ENCODE measurements at places on chromosomes 11 and 22.

GRCh38 chr11:122100037-122100755 is 15.8 kb downstream of the BLID start:
- H3K27ac ChIP-seq, result no peak overlapping the region
- peak; percentile 74 for DNase-seq
- peaks cover 41% of the 10 kb centered on the region for H3K4me1 ChIP-seq
- H3K4me3 ChIP-seq, result peak overlapping the region; percentile 58
- H3K36me3 ChIP-seq, result no peaks in the 10 kb centered on the region

DNA sequence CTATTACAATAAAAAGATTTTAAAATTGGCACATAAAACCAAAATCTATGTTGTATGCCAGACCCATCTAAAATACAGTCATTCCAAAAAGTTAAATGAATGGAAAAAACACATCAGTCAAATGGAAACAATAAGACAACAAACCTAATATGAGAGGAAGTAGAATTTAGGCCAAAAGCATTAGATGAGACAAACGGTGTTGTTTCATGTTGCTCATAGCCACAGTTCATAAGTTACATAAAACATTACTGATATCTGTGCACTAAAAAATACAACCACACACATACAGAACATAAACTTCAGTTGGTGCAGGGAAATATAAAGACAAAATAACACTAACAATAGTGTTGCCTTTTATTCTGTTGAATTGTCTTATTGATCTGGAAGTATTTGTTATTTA is 661.9 kb downstream of the CNTN5 start:
- no peaks in the 10 kb centered on the region for H3K36me3 ChIP-seq
- no peak overlapping the region for H3K4me3 ChIP-seq
- H3K27ac ChIP-seq, result no peak overlapping the region
- H3K4me1 ChIP-seq, result no peaks in the 10 kb centered on the region

- DNase-seq, result no peak
- H3K4me3 ChIP-seq, result 0 out of 2 replicates have a peak overlapping the region, but pooled peaks have one; percentile 1
- H3K27me3 ChIP-seq, result no peaks in the 10 kb centered on the region
- H3K36me3 ChIP-seq, result no peaks in the 10 kb centered on the region
- peak overlapping the region; percentile 97 for H3K27ac ChIP-seq
Observed at GRCh38 chr11:9568161-9568853, 5.2 kb upstream of the WEE1 start.

GRCh38 chr11:11947825-11948224 is 60.6 kb downstream of the DKK3 start:
- DNase-seq, result no peak
- no peak overlapping the region for H3K27ac ChIP-seq
- peaks cover 5% of the 10 kb centered on the region for H3K36me3 ChIP-seq
- H3K4me1 ChIP-seq, result no peaks in the 10 kb centered on the region
- no peaks in the 10 kb centered on the region for H3K27me3 ChIP-seq

- H3K36me3 ChIP-seq, result no peaks in the 10 kb centered on the region
- no peak overlapping the region for H3K27ac ChIP-seq
- H3K4me1 ChIP-seq, result no peaks in the 10 kb centered on the region
- DNase-seq, result no peak
Observed at GRCh38 chr22:48857202-48857805, 970.4 kb downstream of the BRD1 start.

DNA sequence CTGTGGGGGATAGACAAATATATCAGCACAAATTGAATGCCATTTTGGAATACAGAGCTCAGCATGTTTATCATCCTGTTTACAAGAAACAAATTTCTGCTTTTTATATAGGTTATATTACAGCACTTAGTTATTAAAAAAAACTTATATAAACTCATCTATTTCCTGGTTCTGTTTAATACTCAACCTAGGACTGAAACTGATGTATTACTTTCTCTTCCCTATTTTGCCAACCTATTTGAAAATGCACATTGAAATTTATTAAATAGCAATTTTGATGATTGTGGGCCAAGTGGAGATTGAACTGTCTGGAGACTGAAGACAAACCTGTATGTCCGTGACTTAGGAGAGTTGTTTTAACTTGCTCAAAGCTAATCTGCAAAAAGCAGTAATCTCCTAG is 288.3 kb upstream of the ANO3 start:
- DNase-seq, result no peak
- H3K27ac ChIP-seq, result no peak overlapping the region
- H3K27me3 ChIP-seq, result no peaks in the 10 kb centered on the region
- no peaks in the 10 kb centered on the region for H3K36me3 ChIP-seq

DNA sequence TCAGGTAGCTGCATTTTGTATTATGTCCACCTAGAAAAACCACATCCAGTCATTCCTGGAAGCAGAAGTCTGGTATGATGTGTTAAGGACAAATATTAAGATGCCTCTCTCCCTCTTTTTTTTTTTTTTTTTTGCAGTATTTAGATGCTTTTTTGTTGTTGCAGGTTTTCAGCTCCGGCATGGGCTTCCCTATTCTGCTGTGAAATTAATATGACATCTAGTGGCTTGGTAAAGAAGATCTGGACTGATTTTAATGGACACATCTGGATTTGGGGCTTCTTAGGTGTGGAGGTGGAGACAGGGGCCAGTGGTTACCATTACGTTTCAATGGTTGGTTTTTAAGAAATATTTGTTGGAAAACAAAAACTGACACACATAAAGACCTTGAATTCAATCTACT is 47.5 kb upstream of the RASSF10 start:
- DNase-seq, result no peak
- H3K36me3 ChIP-seq, result no peaks in the 10 kb centered on the region
- no peak overlapping the region for H3K4me3 ChIP-seq
- H3K27ac ChIP-seq, result no peak overlapping the region
- H3K27me3 ChIP-seq, result no peaks in the 10 kb centered on the region
- H3K4me1 ChIP-seq, result no peaks in the 10 kb centered on the region

DNA sequence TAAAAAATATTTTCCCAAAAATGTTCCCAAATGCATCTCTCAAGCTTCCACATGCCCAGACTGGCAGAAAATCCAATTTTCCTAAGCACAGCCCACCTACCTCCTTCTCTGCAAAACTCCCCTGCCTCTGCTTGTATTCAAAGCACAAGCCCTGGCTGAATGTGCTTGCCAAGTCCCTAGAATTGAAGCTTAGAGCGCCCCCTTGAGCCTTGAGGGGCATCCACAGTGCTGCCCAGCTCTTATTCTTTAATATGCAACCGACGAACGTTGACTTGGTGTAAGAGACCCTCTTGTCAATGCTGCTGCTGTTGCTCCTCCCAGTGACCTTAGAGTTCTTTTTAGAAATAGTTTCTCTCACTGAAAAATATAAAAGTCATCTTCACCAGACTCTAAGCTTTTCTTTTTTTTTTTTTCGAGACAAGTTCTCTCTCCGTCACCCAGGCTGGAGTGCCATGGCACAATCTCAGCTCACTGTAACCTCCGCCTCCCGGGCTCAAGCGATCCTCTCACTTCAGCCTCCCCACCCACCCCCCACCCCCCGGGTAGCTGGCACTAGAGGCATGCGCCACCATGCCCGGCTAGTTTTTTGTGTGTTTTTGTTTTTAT is 63.5 kb upstream of the CAPRIN1 start:
- no peak overlapping the region for H3K4me3 ChIP-seq
- no peak overlapping the region for H3K27ac ChIP-seq
- no peaks in the 10 kb centered on the region for H3K27me3 ChIP-seq
- DNase-seq, result peak; percentile 95
- H3K4me1 ChIP-seq, result no peaks in the 10 kb centered on the region

GRCh38 chr11:3738241-3738640 is 59.1 kb downstream of the NUP98 start:
- no peak overlapping the region for H3K4me3 ChIP-seq
- no peaks in the 10 kb centered on the region for H3K27me3 ChIP-seq
- no peaks in the 10 kb centered on the region for H3K4me1 ChIP-seq

GRCh38 chr11:73716153-73717056 is 44.5 kb downstream of the RAB6A start:
- peaks cover 5% of the 10 kb centered on the region for H3K36me3 ChIP-seq
- DNase-seq, result no peak
- H3K27ac ChIP-seq, result no peak overlapping the region
- H3K27me3 ChIP-seq, result no peaks in the 10 kb centered on the region
- no peak overlapping the region for H3K4me3 ChIP-seq
- no peaks in the 10 kb centered on the region for H3K4me1 ChIP-seq

DNA sequence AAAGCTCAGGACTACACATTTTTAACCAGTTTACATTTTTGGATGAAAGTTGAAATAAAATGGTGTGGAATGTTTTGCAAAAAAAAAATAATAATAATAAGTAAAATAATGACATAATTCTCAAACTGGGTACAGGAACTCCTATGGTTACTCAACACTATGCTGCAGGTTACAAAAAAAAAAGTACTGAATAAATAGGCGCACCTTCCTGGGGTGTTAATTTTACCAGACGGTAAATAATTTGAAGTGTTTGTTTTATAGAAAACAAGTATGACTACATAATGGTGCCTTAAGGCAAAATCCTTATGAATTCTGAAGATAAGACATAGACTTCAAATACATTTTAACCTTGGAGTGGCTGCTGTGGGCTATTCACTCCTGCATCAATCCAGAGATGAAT is 76.5 kb downstream of the RELT start:
- no peaks in the 10 kb centered on the region for H3K27me3 ChIP-seq
- H3K4me3 ChIP-seq, result no peak overlapping the region
- no peaks in the 10 kb centered on the region for H3K4me1 ChIP-seq
- no peak for DNase-seq
- H3K27ac ChIP-seq, result no peak overlapping the region

GRCh38 chr11:113365895-113366294 is 21.7 kb upstream of the ANKK1 start:
- no peaks in the 10 kb centered on the region for H3K36me3 ChIP-seq
- no peak overlapping the region for H3K4me3 ChIP-seq
- DNase-seq, result no peak
- no peaks in the 10 kb centered on the region for H3K27me3 ChIP-seq
- H3K27ac ChIP-seq, result no peak overlapping the region

DNA sequence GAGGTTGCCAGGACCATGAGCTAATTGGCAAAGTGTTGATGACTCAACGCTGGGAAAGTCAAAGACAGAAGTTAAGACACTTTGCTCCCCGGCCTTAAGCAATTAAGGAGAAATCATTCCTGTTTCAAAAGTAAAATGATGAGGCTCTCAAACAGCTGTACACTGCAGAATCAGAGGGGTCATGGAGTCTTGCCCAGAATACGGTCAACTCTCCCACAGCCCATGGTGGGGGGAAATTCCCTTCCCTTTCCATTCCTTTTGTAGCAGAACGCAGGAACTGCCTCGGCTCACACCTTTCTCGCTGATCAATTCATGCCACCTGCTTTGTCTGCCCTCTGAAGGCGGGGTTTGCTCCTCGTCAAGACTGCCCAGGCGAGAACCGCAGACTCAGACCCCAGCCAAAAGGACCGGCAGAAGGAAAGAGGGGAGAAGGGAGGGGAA is 52.8 kb downstream of the MN1 start:
- H3K27me3 ChIP-seq, result no peaks in the 10 kb centered on the region
- peak overlapping the region; percentile 11 for H3K27ac ChIP-seq
- peaks cover 58% of the 10 kb centered on the region for H3K4me1 ChIP-seq

- H3K4me3 ChIP-seq, result no peak overlapping the region
- H3K27me3 ChIP-seq, result no peaks in the 10 kb centered on the region
- peaks cover 63% of the 10 kb centered on the region for H3K4me1 ChIP-seq
- H3K27ac ChIP-seq, result peak overlapping the region; percentile 52
Observed at GRCh38 chr11:19789835-19790710, 77.4 kb downstream of the NAV2 start.

DNA sequence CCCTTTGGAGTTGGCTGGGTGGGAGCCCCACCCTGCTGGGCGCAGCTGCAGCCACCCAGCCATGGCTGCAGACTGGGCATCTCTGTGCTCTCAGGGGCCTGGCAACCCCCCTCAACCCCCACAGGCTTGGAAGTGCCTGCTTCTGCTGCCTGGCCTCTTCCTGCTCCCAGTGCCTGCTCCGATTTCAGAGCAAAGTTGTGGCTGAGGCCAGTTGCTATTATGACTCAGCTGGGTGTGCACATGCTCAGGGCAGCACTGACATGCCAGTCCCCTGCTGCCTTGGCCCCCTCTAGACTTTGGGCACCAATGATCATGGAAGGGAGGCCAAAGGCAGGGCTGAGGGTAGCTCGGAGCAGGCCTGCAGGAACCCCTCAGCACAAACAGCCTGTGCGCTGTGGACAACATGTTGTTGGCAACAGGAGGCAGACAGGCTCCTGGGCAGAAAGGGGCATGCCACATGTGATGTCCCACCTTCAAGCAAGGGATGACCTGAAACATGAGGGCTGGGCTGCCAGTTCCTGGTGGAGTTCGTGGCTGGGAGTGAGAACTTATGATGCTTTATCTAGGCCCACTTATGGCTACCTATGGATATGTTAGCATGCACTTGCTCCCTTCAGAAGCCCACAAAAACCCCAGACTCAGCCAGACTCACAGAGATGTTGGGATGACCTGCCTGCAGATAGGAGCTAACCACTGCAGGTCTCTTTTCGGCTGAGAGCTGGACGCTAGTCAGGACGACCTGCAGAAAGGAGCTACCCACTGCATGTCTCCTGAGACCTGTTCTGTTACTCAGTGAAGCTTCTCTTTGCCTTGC is 96.4 kb upstream of the AMOTL1 start:
- no peaks in the 10 kb centered on the region for H3K4me1 ChIP-seq
- H3K27me3 ChIP-seq, result no peaks in the 10 kb centered on the region
- no peak for DNase-seq
- H3K36me3 ChIP-seq, result peaks cover 20% of the 10 kb centered on the region
- H3K27ac ChIP-seq, result no peak overlapping the region
